ENCODE measurements at places on chromosomes 1 and 21.

DNA sequence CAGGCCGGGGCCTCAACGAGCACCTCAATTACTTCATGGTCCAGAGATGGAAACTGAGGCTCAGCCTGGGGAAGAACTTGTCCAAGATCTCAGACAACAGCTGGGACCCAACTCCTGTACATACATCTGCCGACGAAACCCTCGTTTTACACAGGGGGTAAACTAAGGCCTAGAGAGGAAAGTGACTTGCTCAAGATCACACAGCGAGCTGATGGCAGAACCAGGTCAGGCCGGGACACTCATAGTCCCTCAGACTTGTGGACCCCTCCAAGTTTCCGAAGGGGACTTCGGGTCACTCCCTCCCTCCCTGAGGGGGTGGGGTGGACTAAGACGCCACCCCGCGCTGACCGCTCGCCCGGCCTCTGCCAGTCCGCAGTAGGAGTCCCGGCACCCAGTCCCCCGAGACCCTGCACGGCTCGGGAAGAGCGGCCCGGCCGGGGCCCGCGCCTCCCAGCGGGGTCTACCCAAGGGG lies 430 bp downstream of the WASF2 start:
- DNase-seq = peak; percentile 5

DNA sequence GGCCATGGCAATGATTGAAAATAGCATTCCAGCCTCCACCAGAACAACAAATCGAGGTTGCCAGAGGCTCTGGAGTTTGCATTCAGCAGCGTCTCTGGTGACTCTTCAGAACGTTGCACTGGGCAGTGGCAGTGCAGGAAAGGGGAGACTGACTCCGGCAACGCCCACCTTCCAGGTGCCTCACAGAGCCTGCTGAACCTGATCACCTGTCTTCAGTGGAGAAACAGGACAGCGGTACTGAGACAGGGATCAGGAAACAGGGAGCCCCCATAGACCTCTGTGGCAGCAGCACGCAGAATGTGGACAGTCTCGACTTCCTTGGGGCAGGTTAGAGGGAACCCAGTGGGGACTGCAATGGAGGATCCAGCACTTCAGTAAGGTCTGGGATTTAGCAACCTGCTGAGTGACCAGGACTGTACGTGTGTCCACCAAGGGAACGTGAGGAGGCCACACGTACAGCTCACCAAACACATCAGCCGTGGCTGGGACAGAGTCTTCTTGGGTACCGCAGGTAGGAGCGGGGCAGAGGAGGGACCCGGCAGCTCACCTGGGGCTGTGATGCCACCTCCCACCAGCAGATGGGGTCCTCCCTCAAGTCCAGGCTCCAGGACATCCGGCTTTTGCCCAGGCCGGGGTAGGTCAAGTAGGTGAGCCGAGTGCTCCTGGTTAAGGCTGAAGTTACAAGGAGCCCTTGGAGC lies 128.6 kb downstream of the PRDM2 start:
- no peak for DNase-seq

GRCh38 chr1:23200883-23201282 lies 16.4 kb downstream of the HTR1D start:
- DNase-seq = no peak

DNA sequence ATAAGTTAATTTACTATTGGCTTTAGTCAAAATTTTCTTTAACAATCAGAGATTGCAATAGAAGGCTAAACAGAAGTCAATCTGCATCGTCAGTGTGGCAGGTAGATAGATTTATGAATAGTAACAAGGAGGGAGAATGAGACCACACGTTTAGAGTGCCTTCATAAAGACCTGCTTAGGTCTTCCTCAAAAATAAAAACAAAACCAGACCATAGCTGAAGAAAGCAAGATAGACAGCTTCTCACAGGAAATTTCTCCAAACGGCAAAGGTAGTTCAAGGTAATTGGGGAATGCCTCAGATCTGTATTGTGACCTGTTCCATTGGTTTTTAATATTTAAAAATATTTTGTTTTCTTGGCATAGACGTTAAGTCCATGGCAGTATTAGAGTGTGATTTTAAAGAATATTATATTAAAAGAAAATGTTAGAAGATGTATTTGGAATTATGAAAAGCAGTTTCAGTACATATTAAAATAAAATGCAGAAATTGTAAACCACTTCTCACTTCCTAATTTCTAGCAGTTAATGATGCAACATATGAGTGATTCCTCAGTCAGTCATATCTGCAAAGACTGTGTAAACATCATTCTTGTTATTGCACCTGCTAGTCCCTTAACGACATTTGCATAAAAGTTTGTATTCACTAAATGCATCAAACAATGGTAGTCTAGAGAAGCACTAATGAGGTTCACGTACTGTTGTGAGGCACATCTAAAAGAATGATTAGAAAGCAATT lies 278.0 kb downstream of the HLX start:
- no peak for DNase-seq

DNA sequence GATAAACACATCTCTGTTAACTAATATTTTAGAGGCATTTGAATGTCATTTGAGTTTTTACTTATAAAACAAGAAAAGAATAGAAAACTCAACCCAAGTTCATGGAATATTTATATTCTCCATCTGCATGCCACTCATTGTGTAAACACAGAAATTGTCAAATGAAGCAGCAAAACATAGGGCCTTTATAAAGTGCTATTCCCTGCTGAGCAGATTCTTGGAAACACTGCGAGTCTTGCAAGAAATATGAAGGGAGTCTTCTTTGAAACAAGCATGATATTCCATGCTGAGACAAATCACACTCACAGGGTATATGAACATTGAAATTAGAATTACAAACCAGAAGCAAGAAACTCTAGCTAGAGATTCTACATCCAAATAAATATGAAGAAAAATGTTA lies 655.8 kb downstream of the BRINP3 start:
- no peak for DNase-seq

DNA sequence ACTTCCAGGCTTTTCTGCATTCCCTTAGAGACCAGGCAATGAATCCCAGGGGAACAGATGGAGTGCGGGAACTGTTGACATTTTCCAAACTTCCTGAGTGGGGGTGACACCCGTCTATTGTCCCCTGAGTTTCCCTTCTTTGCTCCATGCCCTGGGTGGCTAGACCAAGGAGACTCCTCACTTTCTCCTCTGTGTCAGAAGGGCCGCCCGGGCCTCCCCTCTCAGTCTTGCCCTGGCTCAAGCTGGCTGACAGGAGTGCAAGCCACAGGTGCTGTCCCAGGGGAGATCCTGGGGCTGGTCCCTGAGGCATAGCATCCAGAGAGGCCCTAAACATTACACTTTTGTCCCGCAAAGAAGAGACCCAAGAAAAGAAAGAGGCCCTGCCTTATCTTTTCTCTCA lies 62.8 kb downstream of the DDX20 start:
- no peak for DNase-seq

- no peak for DNase-seq
Observed at GRCh38 chr21:38293765-38294164, 37.0 kb downstream of the KCNJ15 start.

GRCh38 chr1:29806646-29807319 lies 570.5 kb downstream of the PTPRU start:
- DNase-seq = no peak

- no peak for DNase-seq
Observed at GRCh38 chr1:219500327-219500897, 112.5 kb downstream of the ZC3H11B start.

DNA sequence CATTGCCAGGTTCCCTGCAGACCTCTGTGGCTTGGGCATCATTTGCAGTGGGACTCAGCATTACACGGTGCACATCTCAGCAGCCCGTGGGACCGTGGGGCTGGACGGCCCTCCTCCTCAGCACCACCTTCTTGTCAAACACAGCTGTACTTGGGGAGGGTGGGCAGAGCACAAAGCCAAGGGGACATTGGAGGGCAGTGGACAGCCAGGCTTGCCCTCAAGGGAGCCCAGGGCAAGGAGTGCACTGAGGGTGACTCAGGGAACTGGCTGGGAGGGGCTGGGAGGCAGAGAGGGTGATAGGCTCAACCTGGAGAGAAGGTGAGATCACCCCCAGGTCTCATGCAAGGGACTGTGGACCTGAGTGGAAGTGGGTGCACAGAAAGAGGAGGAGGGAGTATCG lies 3.4 kb downstream of the CAPN9 start:
- no peak for DNase-seq

GRCh38 chr1:39910263-39910662 lies 8.5 kb upstream of the MYCL start:
- DNase-seq = no peak

GRCh38 chr1:219278288-219278687 lies 104.6 kb downstream of the LYPLAL1 start:
- DNase-seq = no peak

DNA sequence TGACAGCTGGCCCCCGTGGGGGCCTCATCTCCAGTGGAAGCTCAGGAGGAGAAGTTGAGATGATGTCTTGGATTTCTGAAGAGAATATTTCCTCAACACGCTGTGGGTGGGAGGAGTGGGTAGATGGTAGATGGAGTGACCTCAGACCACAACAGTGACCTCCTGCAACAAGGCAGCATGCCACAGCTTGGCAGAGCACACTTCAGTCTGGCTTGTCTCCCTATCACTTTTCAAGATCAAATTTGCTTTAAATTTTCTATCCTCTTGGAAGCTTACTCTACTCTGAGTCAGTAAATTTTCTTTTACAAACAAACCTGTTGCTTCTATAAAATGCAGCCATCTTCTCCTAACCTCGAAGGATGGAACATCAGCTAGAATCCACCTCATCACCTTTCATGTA lies 59.7 kb downstream of the NTPCR start:
- DNase-seq = no peak

DNA sequence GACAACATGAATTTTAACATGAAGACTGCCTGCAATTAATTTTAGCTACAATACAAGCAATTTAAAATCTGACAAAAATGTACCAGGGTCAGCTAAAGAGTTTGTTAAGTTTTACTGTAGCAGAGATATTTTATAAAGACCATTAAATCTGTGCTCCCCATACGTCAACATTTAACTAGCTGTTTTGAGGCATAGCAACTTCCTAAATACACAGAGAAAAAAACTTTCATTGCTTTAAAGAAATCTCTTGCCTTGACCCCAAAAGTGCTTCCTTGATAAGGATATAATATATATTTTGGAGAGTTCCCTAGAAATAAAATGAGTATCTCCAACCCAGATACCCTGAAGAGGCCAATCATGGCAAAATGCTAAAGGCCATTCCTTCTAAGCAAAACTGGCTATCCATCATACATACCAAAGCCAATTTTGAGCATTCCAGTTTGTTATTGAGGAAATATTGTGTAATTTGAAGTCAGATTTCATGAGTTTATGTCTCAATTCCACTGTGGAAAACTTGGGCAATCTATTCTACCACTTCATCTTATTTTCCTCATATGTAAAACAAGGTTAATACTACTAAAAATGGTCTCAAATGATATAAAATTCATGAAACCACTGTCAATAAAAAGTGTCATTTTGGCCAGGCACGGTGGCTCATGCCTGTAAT lies 19.1 kb downstream of the ASPM start:
- no peak for DNase-seq

DNA sequence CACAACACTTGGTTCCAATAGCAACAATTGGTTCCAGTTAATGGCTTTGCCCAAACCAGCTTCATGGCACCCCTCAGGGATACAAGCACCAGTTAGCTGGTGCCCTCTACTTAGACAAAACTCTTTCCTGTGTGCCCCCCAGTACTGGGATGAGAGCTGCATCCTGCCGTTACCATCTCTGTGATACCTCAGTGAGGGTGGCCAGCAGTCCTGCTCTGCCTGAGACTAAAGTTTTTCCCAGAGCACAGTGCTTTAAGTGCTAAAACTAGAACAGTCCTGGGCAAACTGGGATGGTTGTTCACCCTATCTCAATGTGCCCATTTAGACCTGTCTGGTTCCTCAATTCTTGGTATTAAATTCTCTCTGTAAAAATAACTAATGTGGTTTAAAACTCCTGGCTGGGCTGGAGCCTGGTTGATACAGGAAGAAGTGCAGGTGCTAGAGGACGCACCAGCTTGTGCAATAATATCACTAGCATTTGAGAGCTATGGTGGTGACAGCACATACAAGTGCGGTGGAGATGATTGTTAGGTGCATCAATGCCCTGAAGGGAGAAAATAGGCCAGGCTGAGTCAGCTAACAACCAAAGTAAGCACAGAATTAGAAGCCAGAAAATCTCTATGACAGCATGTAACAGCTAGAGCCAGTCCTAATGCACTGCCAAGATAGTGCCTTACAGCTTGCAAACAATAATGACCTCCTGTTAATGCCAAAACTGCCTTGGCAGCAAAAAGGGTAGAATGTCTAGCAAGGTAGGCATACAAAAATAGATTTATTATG lies 179.8 kb upstream of the GALNT2 start:
- DNase-seq = no peak

GRCh38 chr1:71656902-71657301 lies 576.1 kb upstream of the ZRANB2 start:
- no peak for DNase-seq

Measured in T-helper 9 cell (primary cell).